ENCODE measurements at places on chromosomes 4 and X.

DNA sequence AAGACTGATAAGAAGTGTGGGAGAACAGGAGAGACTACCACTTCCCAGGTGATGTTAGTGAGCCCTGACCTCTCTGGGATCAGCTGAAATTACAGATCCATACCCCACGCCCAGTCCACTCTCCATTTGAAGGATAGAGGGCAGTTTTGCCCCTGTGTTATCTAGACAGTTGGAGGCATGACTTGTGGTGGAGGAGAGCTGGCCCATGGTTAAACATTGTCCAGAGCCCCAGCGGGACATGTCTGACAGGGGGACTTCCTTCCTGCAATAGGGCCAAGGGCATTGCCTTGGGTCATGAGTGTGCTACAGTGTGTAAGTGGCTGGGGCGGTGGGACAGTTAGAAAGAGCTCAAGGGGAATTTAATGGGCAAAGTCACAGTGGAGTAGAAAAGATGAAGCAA lies 181.1 kb downstream of the MID1IP1 start:
- no peak for DNase-seq

DNA sequence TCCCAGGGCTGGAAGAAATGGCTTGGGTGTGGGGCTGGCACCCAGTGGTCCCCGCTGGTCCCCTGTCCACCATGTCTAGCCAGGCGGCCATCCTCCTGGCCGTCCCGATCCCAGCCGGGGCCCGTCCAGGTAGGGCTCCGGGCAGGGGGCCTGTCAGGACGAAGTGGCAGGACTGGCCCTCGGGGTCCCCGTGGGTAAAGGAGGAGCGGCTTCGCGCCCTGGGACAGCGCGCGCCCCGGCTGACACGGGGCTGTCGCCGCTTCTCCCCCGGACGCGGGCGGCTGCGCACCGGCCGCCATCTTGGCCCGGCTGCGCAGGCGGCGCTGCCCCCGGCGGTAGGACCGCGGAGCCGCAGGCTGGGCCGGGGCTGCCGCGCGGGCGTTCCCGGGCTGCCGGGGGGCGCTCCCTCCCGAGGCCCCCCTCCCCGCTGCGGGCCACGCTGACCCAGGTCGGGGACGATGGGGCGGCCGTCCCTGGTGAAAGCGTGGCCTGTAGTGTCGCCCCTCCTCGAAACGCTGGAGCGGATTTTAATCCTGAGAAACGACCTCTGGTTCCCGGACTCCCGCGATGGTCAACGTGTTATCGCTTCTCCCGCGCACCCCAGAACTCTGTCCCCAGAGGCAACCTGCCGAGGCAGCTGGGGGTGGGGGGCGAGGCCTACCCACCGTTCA lies 60.4 kb upstream of the BCOR start:
- DNase-seq = peak; percentile 25

GRCh38 chr4:177441061-177441802 lies 1.0 kb downstream of the AGA start:
- peak; percentile 48 for DNase-seq

DNA sequence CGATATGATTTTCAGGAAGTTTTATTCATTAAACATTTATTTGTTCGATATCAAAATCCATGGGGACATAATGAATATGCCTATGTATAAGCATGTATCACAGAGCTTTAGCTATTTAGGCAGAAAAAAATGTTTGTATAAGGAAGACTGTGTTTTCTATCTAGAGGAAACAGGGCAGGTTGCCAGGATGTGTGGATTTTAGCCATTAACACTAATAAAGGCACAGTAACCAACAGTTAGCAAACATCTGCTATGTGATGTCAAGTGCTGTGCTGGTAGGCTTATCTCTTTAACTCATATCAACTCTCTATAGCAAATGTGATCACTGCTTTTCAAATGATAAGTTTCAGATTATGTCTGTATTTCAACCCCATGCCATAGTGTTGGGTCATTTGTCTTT lies 708.9 kb upstream of the HS3ST1 start:
- DNase-seq = no peak

DNA sequence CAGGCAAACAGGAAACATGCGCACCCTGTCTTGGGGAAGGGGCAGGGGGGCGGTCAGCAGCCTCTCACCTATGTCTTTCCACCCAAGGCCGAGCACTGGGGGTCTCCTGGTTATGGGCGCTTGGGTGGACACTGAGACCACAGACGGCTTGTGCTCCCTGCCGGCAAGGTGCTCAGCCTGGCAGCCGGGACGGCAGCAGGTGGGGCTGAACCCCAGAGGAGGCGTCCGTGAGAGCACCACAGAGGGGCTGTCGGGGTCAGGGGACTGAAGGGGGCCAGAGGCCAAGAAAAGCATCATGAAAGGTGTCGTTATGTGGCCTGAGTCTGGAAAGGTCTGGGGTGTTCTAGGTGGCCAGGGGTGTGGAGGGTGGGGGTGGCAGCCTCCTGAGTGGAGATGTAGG lies 19.6 kb downstream of the DOK7 start:
- no peak for DNase-seq

DNA sequence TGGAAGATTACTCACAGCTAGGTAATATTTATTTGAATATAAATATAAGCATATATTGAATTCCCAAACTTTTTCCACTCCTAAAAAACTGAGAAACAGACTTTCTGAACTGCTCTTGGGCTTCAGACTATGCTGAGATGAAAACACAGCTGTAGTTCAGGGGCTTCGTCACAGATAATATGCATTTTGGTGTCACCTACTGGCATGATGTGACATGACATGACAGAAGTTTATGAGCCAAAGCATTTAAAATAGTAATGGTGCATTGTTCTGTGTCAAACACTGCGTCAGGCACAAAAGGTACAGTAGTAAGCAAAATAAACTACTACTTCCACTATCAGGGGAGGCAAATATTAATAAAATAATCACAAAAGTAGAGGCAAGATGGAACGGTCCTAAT lies 171.3 kb downstream of the BTC start:
- DNase-seq = no peak

GRCh38 chrX:15530318-15530717 lies 29.7 kb downstream of the BMX start:
- no peak for DNase-seq

Data from midbrain (tissue), 1 donor.